ENCODE measurements at places on chromosomes 2 and 18. TPM values are rescaled to one million over a fixed set of nuclear protein-coding genes. Genes with fewer than 3 reads are reported as not detected.

GRCh38 chr2:216562696-216563435 lies 64.2 kb downstream of the RPL37A start:
- H3K27me3 ChIP-seq, result no peaks in the 10 kb centered on the region
- H3K4me1 ChIP-seq, result no peaks in the 10 kb centered on the region
- DNase-seq, result no peak
- no peak overlapping the region for H3K27ac ChIP-seq
- no peak overlapping the region for H3K4me3 ChIP-seq

- H3K27me3 ChIP-seq, result no peaks in the 10 kb centered on the region
- no peak overlapping the region for H3K27ac ChIP-seq
- H3K4me1 ChIP-seq, result no peaks in the 10 kb centered on the region
Measured at GRCh38 chr2:133296401-133296800, 271.9 kb downstream of the NCKAP5 start.

DNA sequence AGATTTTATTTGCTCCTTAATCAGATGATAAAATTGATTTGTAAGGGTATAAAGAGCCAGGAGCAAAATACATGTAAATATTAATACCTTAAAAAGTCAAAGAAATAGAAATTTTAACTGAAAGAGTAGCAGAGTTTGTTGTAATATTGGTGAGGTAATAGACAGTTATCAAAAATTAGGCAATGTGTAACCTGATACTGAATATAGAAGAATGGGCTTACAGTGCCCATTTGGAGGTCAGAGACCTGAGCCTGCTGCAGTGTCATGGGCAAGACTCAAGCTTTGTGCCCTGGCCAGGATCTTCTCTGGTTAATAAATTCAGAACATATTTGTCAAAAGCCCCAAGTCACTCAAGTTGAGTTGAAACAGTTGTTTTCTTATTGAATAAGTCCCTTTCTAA lies 29.7 kb upstream of the TMEM247 start:
- H3K36me3 ChIP-seq, result no peaks in the 10 kb centered on the region
- H3K27me3 ChIP-seq, result no peaks in the 10 kb centered on the region
- no peak for DNase-seq

GRCh38 chr2:198452327-198452726 lies 647.9 kb downstream of the PLCL1 start:
- H3K27ac ChIP-seq, result no peak overlapping the region
- peaks cover 9% of the 10 kb centered on the region for H3K27me3 ChIP-seq
- H3K36me3 ChIP-seq, result no peaks in the 10 kb centered on the region
- H3K4me1 ChIP-seq, result no peaks in the 10 kb centered on the region

DNA sequence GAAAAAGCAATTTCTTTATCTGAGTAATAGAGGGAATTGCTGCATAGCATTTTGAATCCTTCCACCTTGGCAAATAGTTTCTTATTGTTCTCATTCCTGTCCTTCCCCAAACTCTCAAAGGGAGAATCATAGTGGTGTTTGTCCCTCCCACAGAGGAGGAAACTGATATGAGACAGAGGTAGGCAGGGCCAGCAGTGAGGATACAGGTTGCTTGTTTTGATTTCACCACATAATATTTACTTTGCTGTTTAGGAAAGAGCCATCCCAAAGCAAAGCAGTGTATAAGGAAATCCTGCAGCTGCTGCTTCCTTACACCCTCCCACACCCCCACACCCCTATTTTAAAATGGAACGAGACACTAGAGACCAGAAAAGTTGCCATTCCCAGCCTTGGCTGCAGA lies 195.3 kb downstream of the SETBP1 start:
- H3K4me1 ChIP-seq, result no peaks in the 10 kb centered on the region
- no peak overlapping the region for H3K4me3 ChIP-seq
- H3K36me3 ChIP-seq, result no peaks in the 10 kb centered on the region

- peaks cover 50% of the 10 kb centered on the region for H3K4me1 ChIP-seq
- H3K27ac ChIP-seq, result peak overlapping the region; percentile 99
Measured at GRCh38 chr2:231612109-231612455, 19.4 kb downstream of the TEX44 start.

DNA sequence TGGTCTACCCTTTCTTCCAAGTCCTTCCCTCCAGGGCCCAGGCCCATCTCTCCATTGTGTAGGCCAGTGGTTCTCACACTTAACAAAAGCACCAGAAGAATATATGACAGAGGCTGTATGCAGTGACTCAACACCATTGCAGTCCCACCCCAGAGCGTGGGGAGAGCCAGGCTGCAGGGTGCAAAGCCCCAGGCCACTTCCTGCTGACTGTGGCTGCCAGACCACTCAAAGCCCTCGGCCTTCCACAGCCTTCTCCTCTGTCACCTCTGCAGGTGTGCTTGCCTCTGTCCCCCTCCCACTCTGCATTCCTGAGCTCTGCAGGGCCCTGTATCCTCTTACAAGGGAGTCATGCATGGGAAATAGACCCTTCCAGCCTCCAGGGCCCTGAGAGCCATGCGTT lies 40.4 kb upstream of the ARHGEF4 start:
- no peak overlapping the region for H3K4me3 ChIP-seq
- H3K27me3 ChIP-seq, result no peaks in the 10 kb centered on the region
- no peaks in the 10 kb centered on the region for H3K36me3 ChIP-seq
- H3K4me1 ChIP-seq, result peaks cover 14% of the 10 kb centered on the region

GRCh38 chr2:204225671-204226073 lies 289.1 kb downstream of the ICOS start:
- H3K27me3 ChIP-seq, result peaks cover 26% of the 10 kb centered on the region
- H3K27ac ChIP-seq, result no peak overlapping the region
- H3K4me3 ChIP-seq, result no peak overlapping the region
- H3K36me3 ChIP-seq, result no peaks in the 10 kb centered on the region
- no peak for DNase-seq

DNA sequence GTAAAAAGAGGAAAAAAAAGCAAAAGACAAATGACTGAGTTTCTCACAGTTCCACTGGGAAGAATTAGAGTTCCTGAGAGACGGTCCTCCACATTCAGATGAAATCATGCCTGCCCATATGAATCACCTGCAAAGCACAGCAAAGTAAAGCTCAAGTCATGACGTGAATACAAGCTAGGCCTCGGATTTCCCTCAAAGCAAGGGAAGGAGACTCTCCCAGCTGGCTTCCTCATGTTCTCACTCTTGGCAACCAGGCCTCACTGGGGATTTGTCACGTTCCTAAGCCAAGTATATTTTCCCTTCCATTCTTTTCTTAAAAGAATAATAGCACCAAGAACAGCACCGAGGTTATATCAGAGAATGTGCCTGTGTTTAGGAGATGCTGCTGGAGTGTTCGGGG lies 47.0 kb downstream of the CYP27C1 start:
- no peak for DNase-seq
- no peak overlapping the region for H3K27ac ChIP-seq
- H3K36me3 ChIP-seq, result no peaks in the 10 kb centered on the region
- H3K4me3 ChIP-seq, result no peak overlapping the region
- no peaks in the 10 kb centered on the region for H3K4me1 ChIP-seq
- no peaks in the 10 kb centered on the region for H3K27me3 ChIP-seq

DNA sequence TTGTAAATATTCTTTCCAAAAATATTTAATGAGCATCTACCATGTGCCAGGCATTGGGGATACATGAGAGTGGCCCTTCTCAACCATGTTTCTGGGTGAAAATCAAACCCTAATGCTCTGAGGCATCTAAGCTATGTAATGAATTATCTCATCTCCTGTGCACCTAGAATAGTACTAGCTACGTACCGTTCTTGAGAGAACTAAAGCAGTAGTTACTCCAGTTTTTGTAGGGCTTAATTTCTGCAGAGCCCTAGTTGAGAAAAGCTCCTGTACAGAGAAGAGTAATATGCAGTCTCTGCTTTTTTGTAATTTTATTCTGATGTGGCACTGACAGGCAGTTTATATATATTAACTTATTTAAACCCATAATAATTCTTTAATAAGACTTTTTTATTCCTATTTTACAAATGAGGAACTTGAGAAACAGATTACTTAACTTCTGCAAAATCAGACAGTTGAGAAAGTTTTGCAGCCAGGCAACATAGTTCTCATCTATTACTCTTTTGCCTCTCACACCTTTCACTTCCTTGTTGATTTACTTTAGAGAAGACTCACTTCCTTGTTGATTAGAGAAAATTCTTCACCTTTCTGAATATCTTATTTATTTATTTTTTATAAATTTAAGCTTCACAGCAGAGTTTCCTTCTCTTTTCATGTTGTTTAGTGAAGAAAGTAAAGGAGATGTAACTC lies 3.1 kb downstream of the SPOPL start:
- peaks cover 32% of the 10 kb centered on the region for H3K4me1 ChIP-seq
- no peak overlapping the region for H3K4me3 ChIP-seq
- DNase-seq, result no peak

- no peaks in the 10 kb centered on the region for H3K27me3 ChIP-seq
- no peaks in the 10 kb centered on the region for H3K36me3 ChIP-seq
- no peak overlapping the region for H3K27ac ChIP-seq
- H3K4me3 ChIP-seq, result no peak overlapping the region
- DNase-seq, result no peak
Measured at GRCh38 chr18:36580266-36580665, 248.5 kb downstream of the TPGS2 start.

DNA sequence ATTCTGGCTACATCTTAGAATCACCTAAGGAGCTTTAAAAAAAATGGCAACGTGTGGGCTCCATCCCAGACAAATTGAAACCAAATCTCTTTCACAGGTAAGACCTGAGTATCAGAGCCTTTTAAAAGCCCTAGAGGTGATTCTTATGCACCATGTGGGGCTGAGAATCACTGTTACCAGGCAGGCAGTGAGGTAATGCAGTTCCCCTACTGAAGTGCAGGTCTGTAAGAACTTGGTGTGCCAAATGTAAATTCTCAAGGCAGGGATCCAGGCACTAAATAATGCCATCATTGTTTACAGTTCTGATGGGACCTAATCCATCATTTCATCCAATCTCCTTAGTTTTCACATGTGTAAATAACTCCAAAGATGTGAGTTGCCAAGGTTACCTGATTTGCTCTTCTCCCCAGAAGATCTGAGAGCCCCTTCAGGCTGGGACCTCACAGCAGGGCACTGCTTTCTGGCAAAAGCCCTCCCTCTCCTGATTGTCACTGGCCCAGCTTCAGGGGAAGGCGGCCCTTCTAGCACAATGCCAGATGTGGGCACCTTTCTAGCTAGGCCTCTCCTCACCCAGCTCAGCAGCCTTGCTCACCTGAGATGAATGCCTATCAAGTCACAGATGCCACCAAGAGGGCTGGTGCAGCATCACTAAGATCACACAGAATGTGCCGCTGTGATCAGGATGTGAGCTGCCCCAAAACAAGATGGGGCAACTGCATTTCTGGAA lies 73.6 kb upstream of the RGPD5 start:
- no peak for DNase-seq
- H3K36me3 ChIP-seq, result no peaks in the 10 kb centered on the region
- H3K27ac ChIP-seq, result no peak overlapping the region
- no peaks in the 10 kb centered on the region for H3K27me3 ChIP-seq

DNA sequence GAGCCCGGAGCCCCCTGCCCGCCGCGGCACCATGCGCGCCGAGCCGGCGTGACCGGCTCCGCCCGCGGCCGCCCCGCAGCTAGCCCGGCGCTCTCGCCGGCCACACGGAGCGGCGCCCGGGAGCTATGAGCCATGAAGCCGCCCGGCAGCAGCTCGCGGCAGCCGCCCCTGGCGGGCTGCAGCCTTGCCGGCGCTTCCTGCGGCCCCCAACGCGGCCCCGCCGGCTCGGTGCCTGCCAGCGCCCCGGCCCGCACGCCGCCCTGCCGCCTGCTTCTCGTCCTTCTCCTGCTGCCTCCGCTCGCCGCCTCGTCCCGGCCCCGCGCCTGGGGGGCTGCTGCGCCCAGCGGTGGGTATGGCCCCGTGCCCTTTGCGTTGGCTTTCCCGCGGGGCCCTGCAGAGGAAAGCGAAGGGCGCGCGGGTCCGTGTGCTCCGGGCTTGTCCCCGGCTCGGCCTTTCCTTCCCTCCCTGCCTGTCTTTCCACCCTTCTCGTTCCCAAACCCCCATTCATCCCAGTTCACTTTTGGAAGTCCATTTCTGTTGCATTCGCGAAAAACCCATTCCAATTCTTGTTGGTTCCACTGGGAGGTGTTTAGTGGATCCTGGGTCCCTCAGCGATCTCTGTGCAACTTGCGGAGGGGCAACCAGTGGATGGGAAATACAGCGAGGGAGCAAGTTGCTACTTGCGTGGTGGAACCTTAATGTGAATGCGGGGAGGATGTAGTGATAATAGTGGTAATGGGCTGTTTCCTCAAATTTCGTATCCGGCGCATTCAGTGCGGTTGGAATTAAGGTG lies 599 bp downstream of the ADAM23 start:
- no peak overlapping the region for H3K27ac ChIP-seq
- no peak for DNase-seq
- no peak overlapping the region for H3K4me3 ChIP-seq
- H3K27me3 ChIP-seq, result no peaks in the 10 kb centered on the region
- H3K36me3 ChIP-seq, result no peaks in the 10 kb centered on the region
- H3K4me1 ChIP-seq, result no peaks in the 10 kb centered on the region

- no peak overlapping the region for H3K4me3 ChIP-seq
- H3K36me3 ChIP-seq, result no peaks in the 10 kb centered on the region
- no peaks in the 10 kb centered on the region for H3K27me3 ChIP-seq
- peaks cover 27% of the 10 kb centered on the region for H3K4me1 ChIP-seq
- no peak overlapping the region for H3K27ac ChIP-seq
Measured at GRCh38 chr2:240891492-240892340, 4.2 kb downstream of the MAB21L4 start.

- no peak overlapping the region for H3K27ac ChIP-seq
- no peak overlapping the region for H3K4me3 ChIP-seq
Measured at GRCh38 chr2:108029912-108030311, 43.6 kb downstream of the SLC5A7 start.

DNA sequence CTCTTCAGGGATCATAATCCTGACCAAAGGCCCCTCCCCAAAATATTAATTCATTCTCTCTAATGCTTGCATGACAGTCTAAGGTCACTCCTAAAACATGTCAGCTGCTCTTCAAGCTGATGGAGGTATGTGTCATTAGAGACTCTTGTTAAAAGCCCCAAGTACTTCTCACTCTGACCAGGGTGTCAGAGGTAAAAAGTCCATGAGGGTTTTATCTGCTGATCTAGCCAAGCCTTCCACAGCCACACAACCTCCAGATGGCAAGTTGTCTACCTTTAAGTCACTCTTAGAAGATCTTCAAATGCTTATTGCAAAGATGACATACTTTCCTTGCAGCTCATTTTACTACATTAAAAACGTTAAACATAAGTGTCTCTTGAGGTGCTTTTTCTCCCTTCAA lies 83.6 kb upstream of the ETAA1 start:
- no peaks in the 10 kb centered on the region for H3K4me1 ChIP-seq
- no peak overlapping the region for H3K27ac ChIP-seq
- H3K4me3 ChIP-seq, result no peak overlapping the region
- 0 out of 2 replicates have a peak, but pooled peaks cover 4% of the 10 kb centered on the region for H3K27me3 ChIP-seq

GRCh38 chr2:99833586-99834201 lies 308.7 kb downstream of the AFF3 start:
- no peak overlapping the region for H3K27ac ChIP-seq
- no peak overlapping the region for H3K4me3 ChIP-seq
- H3K27me3 ChIP-seq, result peaks cover 68% of the 10 kb centered on the region
- no peaks in the 10 kb centered on the region for H3K4me1 ChIP-seq
- no peak for DNase-seq
- no peaks in the 10 kb centered on the region for H3K36me3 ChIP-seq

- H3K4me1 ChIP-seq, result no peaks in the 10 kb centered on the region
- H3K27ac ChIP-seq, result no peak overlapping the region
- H3K27me3 ChIP-seq, result peaks cover 22% of the 10 kb centered on the region
- no peak for DNase-seq
Measured at GRCh38 chr18:74050807-74051206, 96.8 kb downstream of the FBXO15 start.

The AMMECR1L gene
- 19.1 TPM for total RNA-seq

The NTSR2 gene
- not detected for total RNA-seq

The ALK gene
- not detected for total RNA-seq

The CCDC85A gene
- 0.10 TPM for total RNA-seq

The FAM228A gene
- total RNA-seq, result not detected
